ENCODE measurements at places on chromosomes 3 and 15.

GRCh38 chr3:145490088-145491048 is 670.6 kb downstream of the PLOD2 start:
- no peak for DNase-seq

- DNase-seq: no peak
Observed at GRCh38 chr3:128727996-128728395, 2.0 kb downstream of the RAB7A start.

- DNase-seq: no peak
Observed at GRCh38 chr3:196513697-196514349, 1.3 kb downstream of the SMCO1 start.

DNA sequence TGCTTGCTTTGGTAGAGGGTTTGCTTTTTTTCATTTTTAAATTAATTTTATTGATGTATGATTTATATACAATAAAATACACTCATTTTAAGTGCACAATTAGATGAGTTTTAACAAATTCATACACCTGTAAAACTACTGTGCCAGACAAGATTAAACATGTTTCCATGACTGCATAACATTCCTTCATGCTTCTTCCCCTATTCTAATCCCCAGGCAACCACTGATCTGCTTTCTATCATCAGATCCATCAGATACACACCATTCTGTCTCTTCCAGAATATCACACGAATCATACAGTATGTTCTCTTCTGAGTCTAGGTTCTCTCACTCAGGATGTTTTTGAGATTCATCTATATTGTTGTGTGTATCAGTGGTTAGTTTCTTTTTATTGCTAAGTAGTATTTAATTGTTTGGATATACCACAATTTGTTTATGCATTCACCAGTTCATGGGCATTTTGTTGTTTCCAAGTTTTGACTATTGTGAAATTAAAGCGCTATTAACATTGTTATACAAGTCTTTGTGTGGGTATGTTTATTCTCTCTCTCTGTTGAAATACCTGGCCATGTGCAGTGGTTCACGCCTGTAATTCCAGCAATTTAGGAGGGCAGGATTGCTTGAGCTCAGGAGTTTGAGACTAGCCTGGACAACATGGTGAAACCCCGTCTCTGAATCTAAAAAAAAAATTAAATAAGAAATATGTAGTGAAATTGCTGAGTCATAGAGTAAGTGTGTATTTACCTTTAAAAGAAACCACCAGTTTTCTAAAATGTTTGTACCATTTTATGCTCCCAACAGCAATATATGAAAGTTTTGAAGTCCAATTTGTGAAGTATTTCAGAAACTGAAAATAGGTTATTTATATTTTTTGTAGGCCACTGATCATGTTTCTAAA is 7.0 kb upstream of the TFG start:
- no peak for DNase-seq

DNA sequence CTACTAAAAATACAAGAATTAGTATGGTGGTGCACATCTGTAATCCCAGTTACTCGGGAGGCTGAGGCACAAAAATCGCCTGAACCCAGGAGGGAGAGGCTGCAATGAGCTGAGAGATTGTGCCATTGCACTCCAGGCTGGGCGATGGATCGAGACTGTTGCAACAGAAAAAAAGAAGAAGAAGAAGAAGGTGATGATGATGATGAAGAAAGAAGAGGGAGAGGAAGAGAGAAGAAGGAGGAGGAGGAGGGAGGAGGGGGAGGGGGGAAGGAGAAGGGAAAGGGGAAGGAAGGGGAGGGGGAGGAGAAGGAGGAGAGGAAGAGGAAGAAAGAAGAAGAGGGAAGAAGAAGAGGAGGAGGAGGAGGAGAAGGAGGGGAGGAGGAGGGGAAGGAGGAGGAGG is 33.2 kb upstream of the ZNF710 start:
- no peak for DNase-seq

Measured in GM04504 (cell line).